Activated CD8-positive, alpha-beta memory T cell treated with anti-CD3 and anti-CD28 coated beads for 4 hours (primary cell): ENCODE measurements at places on chromosomes 7 and 10.

GRCh38 chr10:129491123-129491734 is 24.2 kb downstream of the MGMT start:
- DNase-seq, result no peak

GRCh38 chr7:137669706-137670105 is 177.1 kb downstream of the DGKI start:
- no peak for DNase-seq

DNA sequence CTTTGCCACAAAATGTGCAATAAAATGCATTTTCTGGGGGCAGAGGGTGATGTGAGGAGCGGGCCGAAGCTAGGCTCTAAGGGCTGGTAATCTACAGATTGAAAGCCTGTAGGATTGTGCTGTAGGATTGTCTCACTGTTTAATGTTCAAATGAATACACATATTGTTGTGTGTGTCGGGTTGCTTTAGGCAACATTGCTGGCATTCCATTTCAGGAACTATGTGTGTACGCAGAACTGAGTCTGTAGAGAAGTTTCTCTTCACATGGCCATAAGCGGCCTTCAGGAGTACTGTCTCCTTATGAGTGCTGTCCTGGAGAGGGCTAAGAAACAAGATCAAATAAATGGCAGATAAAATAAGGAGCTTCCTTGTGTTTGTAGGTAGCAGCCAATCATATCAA is 540.2 kb downstream of the GATA3 start:
- no peak for DNase-seq

GRCh38 chr7:132941905-132942304 is 140.0 kb downstream of the CHCHD3 start:
- DNase-seq, result no peak

DNA sequence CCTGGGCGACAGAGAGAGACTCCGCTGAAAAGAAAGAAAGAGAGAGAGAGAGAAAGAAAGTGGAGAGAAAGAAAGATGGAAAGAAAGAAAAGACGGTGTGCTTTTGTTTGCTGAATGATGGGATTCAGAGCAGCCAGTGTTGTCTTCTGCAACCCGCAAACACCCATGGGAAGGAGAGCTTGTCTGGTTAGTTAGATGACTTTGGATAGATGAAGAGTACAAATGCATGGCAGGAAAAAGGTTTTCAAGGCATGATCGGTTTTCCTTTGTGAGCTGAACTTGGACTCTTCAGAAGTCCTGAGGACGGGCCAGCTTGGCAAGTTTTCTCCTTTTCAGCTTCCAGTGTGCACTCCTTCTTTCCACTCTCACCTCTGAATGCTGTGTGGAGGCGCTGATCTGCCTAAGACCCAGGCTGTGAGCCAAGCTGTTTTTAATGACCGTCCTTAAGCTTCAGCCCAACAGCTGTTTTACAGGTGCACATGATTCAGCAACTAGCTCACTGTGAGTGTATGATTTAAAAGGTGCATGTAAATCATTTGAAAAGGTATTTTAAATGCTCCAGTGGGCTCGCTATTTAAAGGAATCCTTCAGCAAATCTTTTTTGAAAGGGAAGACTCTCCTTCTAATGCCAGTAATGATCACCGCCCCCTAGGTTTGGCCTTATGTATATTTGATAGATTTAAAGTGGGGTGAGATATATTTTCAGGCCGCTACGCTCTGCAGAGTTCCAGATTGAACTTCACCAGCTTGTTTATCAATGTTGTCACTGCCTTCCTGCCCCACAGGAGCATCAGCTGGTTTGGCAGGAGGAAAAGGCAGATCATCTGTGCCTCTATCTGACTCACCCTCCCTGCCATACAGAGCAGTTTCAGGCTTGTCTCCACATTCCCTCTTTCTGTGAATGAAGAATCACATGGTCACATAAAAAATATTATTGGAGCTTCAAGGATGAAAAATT is 115.0 kb downstream of the PLXDC2 start:
- DNase-seq, result no peak

DNA sequence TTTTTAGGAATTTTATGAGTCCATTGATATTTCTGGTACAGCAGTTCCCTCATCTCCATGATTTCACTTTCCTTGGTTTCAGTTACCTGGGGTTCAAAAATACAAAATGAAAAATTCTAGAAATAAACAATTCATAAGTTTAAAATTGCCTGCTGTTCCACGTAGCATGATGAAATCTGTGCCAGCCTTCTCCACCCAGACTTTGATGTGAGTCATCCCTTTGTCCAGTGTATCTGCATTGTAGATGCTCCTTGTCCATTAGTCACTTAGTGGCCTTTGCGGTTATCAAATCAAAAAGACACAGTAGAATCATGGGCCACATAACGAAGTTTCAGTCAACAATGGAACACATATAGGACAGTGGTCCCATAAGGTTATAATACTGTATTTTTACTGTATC is 286.9 kb downstream of the PTEN start:
- no peak for DNase-seq

- DNase-seq, result no peak
Measured at GRCh38 chr7:114925434-114925833, 3.5 kb downstream of the MDFIC start.

- no peak for DNase-seq
Measured at GRCh38 chr10:113047963-113048781, 98.1 kb downstream of the TCF7L2 start.

DNA sequence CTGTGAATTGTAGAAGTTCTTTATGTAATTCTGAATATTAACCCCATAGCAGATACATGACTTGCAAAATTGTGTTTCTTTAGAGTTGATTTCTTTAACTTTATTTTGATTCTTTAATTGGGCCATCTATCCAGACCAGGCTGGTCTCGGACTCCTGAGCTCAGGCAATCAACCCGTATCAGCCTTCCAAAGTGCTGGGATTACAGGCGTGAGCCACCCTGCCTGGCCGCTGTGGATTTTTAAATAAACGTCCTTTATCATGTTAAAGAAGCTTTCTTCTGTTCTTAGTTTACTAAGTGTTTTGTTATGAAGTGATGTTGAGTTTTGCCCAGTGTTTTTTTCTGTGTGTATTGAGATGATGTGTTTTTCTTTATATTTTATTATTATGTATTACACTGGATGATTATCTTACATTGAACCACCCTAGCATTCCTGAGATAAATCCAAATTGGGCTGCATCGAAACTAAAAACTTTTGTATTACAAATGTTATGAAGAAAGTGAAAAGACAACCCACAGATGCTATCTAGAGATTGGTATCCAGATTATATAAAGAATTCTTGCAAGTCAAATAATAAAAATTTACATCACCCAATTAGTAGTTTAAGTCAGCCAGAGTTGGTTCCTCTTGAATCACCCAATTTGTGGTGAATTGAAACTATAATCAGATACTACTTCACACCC is 118.1 kb downstream of the TPST1 start:
- no peak for DNase-seq

DNA sequence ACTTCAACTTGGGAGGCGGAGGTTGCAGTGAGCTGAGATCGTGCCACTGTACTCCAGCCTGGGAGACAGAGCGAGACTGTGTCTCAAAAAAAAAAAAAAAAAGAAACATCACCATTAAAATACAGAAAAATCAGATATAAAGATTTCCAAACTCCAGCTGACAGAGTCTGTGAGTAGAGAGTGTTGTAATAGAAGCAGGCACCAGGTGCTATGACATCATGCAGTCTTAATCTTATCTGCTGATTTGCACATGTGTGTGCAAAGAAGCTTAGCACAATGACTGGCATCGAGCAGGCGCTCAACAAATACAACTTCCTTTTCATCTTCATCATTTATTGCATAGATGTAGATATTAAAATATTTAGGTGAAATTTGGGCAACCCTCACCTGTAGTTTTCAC is 92.2 kb downstream of the PRKCQ start:
- no peak for DNase-seq

DNA sequence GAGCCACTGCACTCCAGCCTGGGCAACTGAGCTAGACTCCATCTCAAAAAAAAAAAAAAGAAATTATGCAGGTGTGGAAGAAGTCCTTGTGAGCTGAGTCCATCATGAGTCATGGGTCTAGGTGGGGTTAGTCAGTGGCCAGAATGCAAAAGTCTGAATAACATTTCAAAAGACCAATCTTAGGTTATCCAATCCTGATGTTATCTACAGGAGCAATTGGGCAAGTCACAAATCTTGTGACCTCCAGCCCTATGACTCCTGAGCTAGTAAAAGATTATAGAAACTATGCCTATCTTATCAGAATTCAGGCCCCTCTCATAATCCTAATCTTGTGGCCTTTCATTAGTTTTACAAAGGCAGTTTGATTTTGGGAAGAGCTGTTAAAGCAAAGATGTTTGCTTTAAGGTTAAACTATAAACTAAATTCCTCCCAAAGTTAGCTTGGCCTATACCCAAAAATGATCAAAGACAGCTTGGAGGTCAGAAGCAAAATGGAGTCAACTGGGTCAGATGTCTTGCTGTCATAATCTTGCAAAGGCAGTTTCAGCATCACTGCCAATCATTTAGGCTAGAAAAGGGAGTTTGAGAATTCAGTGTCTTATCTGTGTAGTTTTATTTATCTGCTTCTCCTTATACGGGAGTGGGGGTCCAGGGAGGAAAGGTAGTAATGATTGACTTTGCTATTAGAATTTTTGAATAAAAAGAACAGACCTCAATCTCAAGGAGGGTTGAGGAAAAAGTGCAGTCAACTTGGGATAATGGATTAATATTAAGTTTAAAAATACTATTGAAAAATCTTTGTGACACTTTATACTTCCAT is 71.2 kb upstream of the TRIM24 start:
- DNase-seq, result no peak

GRCh38 chr7:30143748-30144251 is 9.0 kb downstream of the MTURN start:
- no peak for DNase-seq

- DNase-seq, result no peak
Measured at GRCh38 chr10:86678999-86679792, 10.9 kb downstream of the LDB3 start.

DNA sequence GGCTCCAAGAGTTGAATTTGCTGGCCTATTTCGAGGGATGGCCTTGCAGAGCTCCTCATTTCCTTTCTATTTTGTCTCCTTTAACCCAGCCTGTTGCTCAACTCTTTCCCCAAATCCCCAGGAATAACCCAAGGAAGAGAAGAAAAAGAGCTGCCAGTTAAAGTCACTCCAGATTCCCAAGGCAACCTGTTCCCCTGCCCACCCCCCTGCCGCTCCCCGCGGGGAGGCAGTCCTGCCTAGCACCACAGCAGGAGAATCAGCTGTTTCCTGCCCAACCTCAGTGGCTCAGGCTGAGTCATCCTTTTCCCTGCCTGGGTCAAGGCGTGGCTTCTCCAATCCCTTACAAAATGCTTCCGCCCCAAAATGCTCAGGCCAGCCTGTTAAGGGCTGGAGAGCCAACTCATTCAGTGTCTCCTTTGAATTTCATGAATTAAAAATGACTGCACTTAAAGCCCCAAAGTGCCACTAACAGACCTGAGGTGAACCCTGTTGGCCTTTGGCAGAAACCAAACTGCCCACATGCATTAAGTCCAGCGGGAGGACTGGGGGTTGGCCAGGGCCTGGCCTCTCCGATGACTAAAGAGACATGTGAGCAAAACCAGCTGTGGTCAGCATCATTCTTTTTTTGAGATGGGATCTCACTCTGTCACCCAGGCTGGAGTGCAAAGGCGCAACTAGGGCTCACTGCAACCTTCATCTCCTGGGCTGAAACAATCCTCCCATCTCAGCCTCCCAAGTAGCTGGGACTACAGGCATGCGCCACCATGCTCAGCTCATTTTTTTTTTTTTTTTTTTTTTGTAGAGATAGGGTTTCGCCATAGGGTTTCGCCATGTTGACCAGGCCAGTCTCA is 83.2 kb upstream of the KIF5B start:
- DNase-seq, result no peak

DNA sequence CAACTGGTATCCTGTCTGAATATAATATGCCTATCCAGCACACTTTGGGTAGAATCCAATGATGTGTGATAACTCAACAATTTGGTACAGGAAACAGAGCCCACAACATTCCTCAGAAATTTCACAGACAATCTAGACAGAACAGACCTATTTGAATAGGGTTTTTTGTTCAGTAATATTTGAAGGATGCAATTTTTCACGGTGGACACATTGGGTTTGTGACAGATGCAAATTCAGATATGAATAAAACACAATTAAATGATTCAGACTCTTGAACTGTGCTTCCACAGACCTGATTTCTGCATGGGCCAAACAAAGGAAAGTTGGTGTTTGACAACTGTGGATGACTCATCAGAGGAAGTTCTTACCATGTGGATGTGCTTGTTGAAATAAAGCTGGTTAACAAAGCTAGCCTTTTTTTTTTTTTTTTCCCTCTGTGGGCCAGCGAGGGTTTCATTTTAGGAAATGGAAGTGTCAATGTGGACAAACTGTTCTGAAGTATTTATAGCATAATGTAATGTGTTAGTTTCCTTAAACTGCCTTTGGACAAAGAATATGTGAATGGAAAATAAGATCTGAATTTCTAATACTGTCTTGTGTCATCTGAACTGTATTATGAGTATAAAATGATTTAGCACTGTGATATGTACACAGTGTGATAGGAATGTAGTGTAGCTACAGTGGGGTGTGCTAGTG is 43.2 kb upstream of the FAM133B start:
- DNase-seq, result no peak

- no peak for DNase-seq
Measured at GRCh38 chr10:89470628-89471027, 56.3 kb downstream of the IFIT5 start.

DNA sequence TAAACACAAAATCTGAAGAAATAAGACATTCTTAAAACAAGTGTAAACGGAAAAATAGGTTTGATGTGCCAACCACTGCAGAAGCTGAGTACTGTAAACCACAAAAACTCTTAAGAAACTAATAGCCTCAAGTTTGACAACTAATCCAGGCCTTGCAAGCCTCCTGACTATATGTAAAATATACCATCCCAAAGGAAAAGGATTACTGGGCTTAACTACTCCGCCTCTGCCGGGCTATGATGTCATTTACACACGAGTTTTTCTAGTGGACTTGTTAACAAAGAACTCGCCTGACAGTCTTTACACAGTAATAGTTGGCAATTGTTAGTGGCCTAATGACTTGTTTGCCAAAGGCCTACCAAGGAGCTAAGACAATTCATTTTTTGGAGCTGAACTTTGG is 2.1 kb downstream of the KIF5B start:
- DNase-seq, result no peak

DNA sequence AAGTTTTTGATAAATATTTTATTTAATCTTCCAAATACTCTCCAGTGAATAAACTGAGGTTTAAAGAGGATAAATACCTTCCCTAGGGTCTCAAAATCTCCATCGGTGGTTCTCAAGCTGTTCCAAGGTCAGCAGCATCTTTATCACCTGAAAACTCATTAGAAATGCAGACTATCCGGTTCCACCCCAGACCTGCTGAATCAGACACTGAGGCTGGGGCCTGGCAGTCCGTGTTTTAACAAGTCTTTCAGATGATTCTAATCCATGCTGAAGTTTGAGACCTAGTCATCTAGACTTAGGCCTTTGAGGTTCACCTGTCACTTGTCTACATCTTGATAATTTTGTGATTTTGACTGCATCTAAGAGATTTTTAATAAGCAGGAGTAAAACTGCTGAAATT is 37.5 kb downstream of the PLEKHA8 start:
- DNase-seq, result no peak

- DNase-seq, result no peak
Measured at GRCh38 chr10:35027567-35027966, 62.6 kb downstream of the CUL2 start.
